ENCODE measurements at places on chromosomes 6 and 20.

DNA sequence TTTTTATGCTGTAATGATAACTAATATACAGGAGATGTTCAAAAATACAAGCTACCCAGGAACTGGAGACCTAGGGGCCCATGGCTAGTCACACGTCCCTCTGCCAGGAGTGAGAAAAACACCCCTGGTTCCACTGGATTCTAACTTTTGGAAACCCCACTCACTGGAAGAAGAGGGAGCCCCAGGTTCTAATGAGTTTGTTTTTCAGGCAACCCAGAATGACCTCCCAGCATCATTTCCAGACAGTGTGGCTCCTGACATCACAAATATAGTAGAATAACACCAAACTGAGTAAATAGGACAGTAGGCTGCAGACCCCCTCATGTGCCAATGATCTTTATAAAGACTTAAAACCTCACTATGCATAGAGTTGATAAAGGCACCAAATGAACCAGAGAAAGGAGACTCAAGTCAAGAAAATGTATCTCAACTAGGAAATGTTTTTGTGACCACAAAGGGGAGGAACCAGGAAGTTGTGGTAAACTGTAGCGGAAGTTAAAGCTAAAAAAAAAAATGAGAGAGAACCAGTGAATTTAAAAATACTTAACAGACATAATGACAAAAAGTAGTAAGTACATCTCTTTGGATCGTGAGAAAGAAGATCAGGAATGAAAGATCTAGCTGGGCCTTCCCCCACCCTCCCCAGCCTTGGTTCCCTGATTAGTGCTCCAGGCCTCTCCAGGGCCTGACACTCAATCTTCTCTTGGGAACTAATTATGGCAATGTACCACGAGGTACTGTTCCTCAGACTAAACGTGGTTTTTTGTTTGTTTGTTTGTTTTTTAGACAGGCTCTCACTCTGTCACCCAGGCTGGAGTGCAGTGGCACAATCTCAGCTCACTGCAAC, 19.8 kb downstream of the HLA-E start:
- peak; percentile 75 for ATAC-seq

DNA sequence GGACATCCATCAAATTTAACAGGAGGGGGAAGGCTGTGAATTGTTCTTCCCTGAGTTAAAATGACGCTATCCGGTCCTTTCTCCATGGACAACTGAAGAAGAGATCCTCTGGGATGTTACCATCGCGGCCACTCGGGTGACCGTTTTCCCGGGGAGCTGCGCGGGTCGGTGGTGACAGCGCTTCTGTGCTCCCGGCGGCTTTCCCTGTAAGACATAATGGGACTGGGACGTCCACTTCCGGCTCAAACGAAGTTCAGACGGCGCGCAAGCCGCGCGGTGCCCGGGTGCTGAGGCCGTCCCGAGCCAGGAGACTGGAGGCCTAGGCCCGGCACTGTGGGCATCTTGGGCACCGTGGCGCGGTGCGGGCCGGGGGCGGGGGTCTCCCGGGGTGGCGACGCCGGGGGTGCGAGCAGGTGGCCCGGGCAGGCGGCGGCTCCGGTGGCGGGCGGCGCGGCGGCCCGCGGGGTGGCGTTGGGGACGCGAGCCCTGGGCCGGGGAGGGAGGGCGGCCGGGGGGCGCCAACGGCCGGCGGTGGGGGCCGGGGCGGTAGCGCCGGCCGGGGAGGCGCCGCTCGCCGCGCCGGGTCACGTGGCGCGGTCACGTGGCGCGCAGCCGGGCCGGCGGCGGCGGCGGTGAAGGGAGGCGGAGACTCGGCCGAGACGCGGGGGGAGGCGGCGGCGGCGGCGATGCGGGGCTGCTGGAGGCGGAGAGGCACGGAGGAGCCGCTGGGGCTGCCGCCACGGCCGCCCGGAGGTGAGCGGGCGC, 63.6 kb downstream of the GTF2H5 start:
- peak; percentile 79 for ATAC-seq

DNA sequence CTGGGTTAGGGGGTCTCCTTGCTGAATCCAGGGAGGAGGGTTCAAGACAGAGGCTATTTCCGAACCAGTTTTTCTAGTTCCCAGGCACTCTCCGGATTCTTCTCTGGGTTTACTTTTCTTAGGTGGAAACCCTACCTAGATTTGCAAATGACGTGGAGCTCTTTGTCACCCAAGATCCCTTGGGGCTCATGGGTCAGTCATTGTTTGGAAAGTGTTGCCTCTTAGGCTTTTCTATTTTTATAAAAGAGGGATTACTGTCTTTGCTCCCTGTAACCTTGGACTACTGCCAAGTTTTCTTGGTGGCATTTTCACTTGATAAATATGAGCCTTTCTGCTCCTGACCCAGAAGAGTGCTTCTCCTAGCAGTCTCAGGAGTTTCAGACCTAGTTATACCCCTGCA, 33.6 kb downstream of the FAM209B start:
- ATAC-seq: no peak

DNA sequence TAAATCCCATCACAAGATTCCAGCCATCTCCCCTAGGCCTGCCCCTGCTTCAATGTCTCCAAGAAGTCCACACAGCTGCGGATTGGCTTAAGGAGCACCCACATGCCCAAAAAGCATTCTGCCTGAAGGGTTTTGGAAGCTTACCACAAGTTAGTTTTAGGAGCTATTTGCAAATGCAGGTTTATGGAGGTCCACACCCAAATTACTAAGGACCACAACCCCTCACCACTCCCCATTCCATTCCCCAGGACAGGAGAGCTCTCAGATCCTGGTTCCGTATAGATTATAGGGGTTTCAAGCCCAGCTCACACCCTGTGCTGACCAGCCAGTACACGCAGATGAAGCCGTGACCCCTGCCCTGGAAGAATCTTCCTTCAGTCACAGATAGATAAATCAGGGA, 24.3 kb upstream of the PXDC1 start:
- ATAC-seq: no peak

- no peak for ATAC-seq
These were observed 98.1 kb upstream of the AKAP12 start for GRCh38 chr6:151141685-151142084.

GRCh38 chr6:116359131-116359530, 11.6 kb upstream of the DSE start:
- no peak for ATAC-seq

- ATAC-seq: no peak
These were observed 25.8 kb downstream of the HLA-E start for GRCh38 chr6:30515106-30515505.

DNA sequence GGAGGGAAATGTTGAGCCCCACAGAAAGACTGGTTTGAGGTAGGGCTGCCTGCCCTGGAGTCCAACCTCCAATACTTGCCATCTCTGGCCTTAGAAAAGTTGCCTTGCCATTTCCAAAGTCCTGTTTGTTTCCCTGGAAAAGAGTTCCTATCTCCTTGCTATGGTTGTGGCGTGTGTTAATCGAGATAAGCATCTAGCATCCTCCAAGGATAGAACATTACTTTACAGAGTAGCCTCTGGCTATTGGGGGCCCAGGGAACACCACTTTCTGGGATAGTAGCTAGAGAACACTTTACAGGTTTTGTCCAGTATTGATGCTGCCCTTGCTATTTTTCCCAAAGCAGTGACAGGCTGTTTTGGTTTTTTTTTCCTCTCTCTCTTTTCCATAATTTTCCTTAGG, 57.4 kb upstream of the SASH1 start:
- no peak for ATAC-seq

DNA sequence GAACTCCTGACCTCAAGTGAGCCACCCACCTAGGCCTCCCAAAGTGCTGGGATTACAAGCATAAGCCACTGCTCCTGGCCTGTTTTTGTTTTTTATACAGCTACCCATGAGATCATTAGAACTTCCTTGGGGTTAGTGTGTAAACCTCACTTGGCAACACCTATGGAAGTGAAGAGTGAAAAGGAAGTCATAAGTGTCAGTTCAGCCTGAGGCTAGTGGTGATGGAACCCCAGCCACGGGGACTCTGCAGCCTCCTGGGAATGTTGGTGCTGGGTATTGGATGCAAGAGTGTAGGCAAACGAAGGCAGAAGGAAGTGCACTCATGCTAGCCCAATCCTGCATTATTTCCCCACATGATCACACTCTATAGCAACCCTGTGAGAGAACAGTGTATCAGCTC, 33.6 kb upstream of the FUCA2 start:
- no peak for ATAC-seq

- ATAC-seq: no peak
These were observed 153.5 kb downstream of the EYA4 start for GRCh38 chr6:133394630-133395029.

GRCh38 chr6:46638650-46639049, 14.0 kb downstream of the CYP39A1 start:
- ATAC-seq: no peak

- ATAC-seq: no peak
These were observed 309.3 kb upstream of the CDYL start for GRCh38 chr6:4466769-4467480.

GRCh38 chr6:38345586-38345985, 294.1 kb downstream of the BTBD9 start:
- ATAC-seq: no peak

DNA sequence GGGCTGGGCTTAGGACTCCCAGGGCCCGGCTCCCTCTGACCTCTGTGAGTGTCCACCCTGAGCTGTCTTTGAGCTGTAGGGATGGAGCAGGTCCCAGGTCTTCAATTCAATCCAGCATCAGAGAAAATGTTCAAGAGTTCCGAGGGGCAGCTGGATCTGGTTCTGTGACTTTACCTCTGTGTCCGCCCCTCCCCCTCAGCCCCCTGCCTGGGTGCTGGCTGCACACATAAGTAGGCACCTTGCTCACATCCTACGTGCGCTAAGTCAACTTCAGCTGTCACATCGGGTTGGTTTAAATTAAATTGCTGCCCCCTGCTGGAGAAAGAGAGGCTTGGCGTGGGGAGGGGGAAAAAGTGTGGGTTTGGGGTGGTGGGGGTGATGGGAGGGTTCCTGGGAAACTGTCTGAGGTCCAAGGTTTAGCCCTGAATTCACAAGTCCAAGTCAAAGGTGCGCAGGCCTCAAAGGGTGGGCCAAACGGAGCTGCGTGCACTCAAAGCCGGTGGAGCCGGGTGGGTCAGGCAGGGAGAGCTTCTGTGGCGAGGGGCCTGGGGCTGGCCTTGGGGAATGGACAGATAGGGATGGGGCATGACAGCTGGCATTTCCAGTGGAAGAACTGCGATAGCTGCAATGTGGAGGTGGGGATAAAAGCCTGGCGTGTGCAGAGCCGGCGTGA, 3.0 kb downstream of the WFDC5 start:
- ATAC-seq: no peak

GRCh38 chr6:37717836-37718251, 20.2 kb upstream of the MDGA1 start:
- no peak for ATAC-seq

GRCh38 chr20:49694450-49695071, 19.1 kb downstream of the B4GALT5 start:
- ATAC-seq: no peak

DNA sequence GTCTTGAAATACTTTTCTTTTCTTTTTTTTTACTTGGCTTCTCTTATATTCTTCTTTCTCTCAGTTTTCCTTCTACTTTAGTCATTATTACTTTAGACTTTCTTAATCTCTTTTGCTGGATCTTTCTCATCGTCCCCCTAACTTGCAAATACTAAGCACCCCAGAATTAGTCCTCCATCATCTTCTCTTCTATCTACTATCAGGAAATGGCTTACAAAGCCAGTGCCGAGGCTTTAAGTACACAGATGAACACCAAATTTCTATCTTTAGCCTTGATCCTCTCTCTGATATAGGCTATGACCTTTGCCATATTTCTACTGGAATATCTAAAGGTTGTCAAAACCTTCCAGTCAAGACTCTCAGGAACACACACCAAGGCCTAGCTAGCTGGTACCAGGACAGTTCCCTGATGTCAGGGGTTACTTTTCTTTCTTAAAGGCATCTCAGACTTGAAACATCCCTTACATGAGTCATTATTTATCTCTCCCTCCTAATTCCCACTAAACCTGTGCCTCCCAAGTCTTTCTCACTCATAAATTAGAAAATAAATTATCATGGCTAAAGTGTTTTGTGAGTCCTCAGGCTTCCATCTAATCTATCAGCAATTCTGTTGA, 278.6 kb upstream of the TCF21 start:
- no peak for ATAC-seq

DNA sequence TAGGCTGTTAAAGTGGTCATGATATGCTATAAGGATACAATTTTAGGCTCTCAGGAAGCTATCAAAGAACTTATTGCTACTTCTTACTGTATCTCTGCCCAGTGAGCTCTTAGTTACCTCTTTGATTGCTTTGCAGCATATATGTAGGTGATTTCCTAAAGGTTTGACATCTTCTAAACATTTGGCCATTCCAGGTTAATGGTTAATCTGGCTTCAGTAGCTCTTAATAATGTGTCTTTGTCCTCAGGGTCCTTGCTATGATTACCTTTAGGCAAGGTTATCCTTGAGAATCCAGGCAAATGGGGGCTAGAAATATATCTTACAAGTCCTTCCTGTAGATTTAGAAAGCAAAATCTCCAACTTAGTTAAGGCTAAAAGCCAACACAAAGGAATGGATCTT, 575.4 kb downstream of the TFAP2B start:
- ATAC-seq: no peak

DNA sequence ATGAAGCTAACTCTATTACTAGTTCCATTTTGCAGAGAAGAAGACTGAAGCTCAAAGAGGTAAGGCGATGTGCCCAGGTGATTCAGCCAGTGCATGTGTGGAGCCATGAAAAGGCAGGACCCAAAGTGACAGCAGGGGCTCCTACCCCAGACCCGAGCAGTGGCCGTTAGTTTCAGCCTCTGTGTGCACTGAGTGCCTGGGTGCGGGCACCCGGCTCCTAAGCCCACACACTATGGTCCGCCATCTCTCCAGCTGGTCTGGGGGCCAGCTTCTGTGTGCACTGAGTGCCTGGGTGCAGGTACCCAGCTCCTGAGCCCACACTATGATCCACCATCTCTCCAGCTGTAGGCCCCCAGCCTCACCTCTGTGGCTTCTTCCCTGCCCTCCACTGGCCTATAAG, 123.5 kb upstream of the CST7 start:
- ATAC-seq: no peak

- peak; percentile 98 for ATAC-seq
These were observed 29.2 kb downstream of the TFEB start for GRCh38 chr6:41705996-41706835.

- no peak for ATAC-seq
These were observed 57.9 kb upstream of the MLN start for GRCh38 chr6:33861722-33862121.

DNA sequence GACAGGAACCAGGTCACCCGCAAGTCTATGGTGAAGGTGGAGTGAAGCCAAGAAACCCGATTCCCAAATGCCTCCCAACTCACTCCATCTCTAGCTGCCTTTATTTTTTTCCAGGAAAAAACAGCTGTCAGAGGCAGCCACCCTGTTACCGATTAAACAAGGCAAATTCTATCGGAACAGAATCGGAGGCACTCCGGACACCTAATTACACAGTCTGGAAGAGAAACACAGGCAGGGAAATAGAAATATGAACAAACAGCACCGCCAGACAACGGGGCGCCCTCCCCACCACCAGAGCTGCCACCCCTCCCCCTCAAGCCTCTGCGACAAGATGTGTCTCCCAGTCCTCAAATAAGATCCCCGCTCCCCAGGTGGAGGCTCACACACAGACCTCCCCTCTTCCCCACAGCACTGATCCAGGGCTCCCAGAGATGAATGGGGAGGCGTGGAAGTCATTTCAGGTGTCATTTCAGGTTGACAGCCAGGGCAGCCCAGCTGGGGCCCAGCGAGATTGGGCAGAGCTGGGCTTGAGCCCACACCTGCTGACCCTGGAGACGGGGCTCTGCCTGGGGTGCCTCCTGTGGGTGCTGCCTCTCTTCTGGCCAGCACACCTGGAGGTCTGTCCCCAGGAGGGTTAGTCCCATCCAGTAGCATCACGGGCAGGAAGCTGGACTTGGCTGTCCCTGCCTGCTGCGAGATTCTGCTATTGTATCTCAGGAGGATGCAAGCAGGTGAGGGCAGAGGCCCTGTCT, 19.8 kb upstream of the VSTM2L start:
- no peak for ATAC-seq
